ENCODE measurements at places on chromosomes 3 and 15.
A peak's percentile ranks its signal among the peaks of the same experiment; 100 is the strongest.

GRCh38 chr3:119595639-119596334, 1.9 kb upstream of the PLA1A start:
- no peak for DNase-seq

- no peak for DNase-seq
Observed at GRCh38 chr15:100948430-100948762, 29.2 kb downstream of the LRRK1 start.

DNA sequence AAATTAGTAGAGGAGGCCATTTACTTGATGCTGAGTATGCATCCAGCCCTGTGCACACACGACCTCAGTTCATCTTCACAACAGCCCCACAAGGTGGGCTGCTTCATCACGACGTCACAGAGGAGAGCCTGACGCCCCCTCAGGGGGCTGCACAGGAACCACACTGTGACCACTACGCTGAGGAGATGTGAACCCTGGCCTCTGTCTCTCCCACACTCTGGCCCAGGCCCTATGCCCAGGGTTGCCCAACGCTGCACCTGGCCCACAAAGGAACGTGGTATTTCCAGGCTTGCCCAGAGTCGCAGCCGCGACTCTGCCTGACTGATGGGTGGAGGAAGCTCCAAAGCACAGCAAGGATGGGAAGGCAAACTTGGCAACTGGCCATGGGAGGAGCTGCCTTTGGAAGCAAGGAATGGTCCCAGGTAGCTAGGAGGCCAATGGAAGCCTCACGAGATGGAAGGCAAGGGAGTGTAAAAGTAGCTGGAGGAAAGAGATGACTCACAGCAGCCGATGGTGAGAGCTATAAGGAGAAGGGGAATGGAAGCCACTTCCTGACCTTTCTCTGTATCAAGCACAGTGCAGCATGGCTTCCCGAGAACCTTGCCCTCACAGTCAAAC, 226.0 kb downstream of the KLF13 start:
- no peak for DNase-seq

- DNase-seq = no peak
Observed at GRCh38 chr3:82355228-82355627, 593.8 kb upstream of the GBE1 start.

DNA sequence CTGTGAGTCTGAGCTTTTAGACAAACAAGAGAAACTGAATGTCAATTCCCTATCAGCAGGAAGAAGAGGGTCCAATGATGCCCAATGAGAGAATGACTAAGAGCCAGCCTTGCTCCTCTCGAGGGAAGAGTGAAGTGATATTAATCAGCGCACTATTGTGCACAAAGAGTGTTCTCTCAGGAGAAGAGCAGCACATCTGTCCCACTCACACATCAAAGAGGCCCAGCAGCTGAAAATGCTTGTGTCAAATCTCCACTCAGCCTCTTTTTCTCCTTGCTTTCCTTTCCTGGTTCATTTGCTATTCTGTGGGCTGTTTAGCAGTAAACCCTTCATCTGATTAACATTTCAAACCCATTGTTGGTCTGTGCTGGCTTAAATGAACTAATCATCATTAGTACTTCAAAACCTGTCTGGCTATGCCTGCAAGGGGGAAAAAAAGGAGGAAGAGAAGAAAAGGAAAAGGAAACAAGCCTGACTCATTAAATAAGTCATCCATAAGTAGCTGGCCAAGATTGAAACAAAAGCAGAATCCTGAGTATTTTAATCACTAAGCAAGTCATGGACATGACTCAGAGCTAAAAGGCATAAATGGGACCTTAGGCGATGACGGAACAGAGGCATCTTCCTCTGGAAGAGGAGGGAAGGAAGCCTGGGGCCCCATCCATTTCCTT, 912.7 kb downstream of the TUSC7 start:
- DNase-seq = no peak

GRCh38 chr15:72338617-72339321, 18.8 kb upstream of the CELF6 start:
- no peak for DNase-seq

DNA sequence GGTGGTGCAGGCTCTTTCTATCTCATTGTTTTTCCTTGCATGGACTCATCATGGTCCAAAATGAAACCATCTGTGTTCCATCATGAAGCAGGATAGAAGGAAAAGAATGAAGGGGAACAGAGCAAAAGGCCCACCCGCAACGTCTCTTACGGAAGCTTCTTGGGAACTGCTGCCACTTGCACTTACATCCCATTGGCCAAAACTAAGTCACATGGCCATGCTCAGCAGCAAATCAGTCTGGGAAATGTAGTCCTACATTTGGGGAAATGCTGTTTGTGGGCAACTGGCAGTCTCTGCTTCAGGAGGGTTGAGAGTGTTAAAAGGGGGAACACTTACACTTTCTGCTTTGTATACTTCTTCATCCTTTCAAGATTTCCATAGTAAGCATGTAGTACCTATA, 191.6 kb downstream of the SV2B start:
- no peak for DNase-seq

DNA sequence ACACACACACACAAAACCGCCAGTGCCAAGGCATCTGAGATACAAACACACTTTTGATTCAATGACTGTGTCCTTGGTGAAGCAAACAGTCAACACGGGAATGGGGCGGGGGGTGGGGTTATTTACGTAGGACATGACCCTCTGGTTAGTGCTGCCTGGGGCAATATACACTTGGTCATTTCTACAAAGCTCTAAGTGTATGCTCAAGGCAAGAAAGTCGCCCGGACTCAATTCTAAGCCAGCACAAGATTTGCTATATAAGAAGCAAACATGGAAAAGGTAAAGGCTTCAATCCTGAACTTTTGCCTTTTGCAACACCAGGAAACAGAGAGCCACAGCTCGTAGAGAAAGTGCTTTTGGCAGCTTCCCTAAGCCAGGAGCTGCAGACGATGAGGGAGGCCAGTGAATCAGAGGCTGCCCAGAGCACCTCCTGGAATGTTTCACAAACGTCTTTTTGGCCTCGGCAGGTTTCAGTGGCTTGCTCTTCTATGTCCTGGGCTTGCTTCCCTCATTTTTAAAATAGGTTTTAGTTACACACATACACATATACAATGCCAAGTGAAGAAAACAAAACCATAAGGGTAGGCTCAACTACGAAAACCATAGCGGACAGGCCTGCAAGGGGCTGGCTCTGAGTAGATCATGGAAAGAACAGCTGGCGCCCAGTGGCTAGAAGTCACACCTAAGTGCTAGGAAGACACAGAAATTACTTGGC, 73.6 kb downstream of the TM4SF4 start:
- DNase-seq = no peak

- DNase-seq = no peak
Observed at GRCh38 chr3:15638193-15638890, 36.8 kb downstream of the BTD start.

GRCh38 chr3:182183716-182184430, 472.1 kb downstream of the SOX2 start:
- no peak for DNase-seq

GRCh38 chr15:60420203-60420716, 22.5 kb upstream of the ANXA2 start:
- DNase-seq = no peak

DNA sequence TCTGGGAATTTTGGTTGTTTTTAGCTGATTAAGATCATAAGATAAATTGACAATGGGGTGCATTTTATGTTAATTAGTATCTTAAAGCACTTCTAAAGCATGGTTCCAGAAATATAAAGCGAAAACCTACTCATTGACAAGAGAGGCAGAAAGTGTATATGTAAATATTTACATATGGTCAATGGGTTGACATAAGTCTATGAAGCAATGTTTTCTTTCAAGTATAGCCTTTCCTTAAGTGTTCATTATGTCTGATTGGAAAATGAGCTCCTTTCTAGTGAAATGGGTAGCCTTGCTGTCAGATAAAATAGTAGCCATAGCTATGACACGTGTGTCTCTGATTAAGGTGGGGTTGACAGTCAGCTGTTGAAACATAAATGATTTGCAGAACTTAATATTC, 365.2 kb upstream of the AGTR1 start:
- DNase-seq = no peak

GRCh38 chr15:89912145-89912673, 543 bp downstream of the ARPIN start:
- no peak for DNase-seq

- DNase-seq = no peak
Observed at GRCh38 chr15:99275061-99275460, 23.8 kb downstream of the LRRC28 start.

- no peak for DNase-seq
Observed at GRCh38 chr3:138361561-138361971, 13.2 kb downstream of the MRAS start.

GRCh38 chr3:135133905-135134683, 339.0 kb downstream of the EPHB1 start:
- no peak for DNase-seq

DNA sequence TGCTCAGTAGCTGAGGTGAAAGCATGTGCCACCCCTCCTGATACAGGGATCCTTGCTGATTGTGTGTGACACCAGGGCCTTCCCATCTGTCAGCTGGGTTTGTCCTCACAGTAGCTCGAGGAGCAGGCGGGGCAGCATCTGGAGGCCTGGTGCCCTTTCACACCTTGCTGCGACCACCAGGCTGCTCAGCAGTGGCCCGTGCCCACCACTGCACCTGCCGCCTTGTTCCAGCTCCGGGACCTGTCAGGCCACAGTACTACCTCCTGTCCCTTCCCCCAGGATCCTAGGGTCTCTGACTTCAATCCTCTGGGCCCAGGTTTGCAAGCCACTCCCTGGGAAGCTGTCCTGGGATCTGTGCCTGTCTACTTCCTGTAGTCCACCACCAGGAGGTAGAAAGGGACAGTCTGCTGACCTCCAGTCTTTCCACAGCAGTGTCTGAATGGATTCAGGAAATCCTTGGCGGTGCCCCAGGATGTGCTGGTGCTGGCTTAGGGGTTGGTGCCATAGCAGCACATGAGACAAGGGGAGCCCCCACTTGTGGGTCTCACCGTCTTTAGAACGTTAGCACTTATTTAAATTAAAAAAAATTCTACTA, 27.5 kb downstream of the APBA2 start:
- no peak for DNase-seq

DNA sequence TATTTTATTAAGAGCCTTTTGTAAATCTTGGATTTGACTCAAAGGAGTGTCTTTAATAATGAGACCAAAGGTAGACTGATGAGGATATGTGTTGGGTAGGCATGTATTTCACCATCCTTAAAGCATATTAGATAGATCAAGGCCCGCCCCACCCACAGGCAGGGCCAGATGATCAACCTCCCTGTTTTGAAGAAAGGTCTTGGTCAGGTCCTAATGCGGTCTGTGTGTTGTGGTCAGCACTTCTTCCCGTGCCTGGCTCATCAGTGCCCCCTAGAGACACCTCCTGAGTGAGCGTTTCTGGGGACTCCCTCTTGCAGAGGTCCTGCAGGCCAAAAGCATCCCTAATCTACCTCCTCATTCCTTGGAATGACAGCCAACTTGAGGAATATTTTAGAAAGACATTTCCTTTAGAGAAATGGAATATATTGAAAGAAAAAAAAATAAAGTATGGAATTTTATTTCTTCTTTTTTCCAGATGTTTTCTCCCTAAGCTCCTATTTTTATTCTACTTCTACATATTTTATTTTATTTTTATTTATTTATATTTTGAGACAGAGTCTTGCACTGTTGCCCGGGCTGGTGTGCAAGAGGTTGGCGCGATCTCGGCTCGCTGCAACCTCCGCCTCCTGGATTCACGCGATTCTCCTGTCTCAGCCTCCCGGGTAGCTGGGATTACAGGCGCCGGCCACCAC, 6.0 kb downstream of the TM4SF4 start:
- DNase-seq = peak; percentile 9

DNA sequence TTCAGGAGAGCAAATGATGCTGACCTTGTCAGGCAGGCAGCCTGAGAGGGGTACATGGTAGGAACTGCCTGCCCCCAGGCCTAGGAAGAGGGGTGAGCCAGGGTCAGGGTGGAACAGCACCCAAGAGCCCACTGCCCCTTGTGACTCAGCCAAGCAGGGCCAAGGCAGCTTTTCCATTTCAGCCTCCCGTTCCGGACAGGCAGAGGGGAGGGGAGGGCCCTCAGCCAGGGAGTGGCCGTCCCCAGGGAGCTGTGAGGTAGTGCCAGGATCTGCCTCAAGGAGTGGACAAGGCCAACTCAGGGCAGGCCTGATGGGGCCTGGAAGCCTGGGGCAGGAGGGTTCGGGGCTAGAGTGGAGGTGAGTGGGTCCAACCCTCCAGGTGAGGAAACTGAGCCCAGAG, 5.1 kb upstream of the ANKRD63 start:
- DNase-seq = no peak

DNA sequence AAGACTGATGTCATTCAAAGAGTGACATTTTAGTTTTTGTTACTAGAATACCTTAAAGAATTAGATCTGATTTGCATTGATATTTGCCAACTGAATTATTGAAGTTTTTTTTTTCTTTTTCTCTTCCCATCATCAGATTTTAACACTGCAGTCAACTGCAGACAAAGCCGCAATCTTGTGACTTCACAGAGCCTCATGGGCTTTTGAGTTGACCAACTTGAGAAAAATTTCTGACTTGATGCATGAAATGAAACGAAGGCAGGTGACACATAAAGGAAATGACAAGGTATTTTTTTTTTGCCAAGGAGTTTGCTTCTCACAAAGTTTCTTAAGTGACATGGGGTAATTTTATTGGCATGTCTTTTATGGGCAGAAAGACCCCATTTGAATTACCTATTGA, 383.7 kb downstream of the GAP43 start:
- DNase-seq = no peak

- no peak for DNase-seq
Observed at GRCh38 chr15:44038755-44039191, 156.3 kb downstream of the FRMD5 start.

DNA sequence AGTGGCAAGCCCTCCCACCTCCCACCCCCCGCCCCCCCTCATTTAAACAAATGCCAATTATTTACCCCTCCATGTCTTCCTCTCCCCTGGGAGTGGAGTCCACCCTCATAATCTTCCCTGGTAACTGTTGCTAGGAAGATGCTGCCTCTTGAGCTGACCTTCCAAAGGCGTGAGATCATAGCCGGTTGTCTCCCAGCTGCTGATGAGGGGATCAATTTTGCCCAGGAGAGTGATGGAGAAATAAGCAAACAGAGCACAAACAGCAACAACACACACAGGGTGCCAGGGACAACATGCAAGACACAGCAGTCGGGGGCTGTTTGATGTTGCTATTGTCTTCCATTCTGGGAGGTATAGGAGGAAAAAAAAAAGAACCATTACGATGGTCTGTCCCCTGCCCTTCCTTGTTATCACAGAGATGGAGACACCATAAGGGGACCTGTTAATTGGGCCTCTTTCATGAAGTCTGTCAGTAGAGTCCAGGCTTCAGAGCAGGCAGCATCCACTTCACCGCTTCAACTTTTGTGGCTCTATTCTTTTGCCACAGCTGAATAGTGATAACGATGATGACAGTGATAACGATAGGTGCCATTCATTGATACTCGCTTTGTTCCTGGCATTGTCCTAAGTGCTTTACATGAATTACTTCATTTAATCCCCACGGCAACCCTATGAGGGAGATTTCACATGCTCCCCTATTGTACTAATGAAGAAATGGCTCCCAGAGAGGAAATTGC, 76.9 kb upstream of the RGMA start:
- no peak for DNase-seq

DNA sequence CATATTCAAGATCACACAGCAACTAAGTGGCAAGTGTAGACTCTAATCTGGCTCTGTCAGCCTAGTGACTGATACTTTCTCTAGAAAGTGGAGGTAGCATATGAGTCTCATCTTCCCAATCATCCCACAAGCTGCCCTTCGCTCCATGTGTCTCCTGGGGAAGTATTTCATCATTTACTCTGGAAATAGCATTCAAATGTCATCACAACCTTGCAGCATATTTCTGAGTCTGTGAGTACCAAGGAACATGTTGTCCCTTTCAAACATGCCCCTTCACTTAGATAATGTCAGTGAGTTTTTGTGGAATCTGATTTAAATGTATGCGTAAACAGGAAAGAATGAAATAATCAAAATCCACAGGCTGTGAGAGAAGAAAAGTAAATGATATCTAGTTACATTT, 322.9 kb downstream of the SLC9A9 start:
- no peak for DNase-seq

Measured in esophagus squamous epithelium (tissue), 5 donors.